Activated T-cell treated with anti-CD3 and anti-CD28 coated beads, Interleukin-2, amount 50 U/mL, for 4 hours (primary cell): ENCODE measurements at places on chromosomes 5 and 9. TPM values are rescaled to one million over a fixed set of nuclear protein-coding genes. Genes with fewer than 3 reads are reported as not detected.

TNC gene
- total RNA-seq: 0.29 TPM

GLDC gene
- 0.63 TPM for total RNA-seq

PCDH1 gene
- 0.24 TPM for total RNA-seq

CCNJL gene
- total RNA-seq: 0.13 TPM

TCERG1 gene
- 128 TPM for total RNA-seq

TRIM36 gene
- total RNA-seq: not detected

GCNT4 gene
- total RNA-seq: 1.2 TPM

TGFBI gene
- 0.81 TPM for total RNA-seq

ADRB2 gene
- 0.54 TPM for total RNA-seq

BHMT gene
- total RNA-seq: 0.30 TPM

ACOT12 gene
- total RNA-seq: not detected

PIP5KL1 gene
- 2.8 TPM for total RNA-seq

IL3 gene
- 94.6 TPM for total RNA-seq
